Liver (tissue), 10 donors: ENCODE measurements at places on chromosomes 3 and 15. TPM values are rescaled to one million over a fixed set of nuclear protein-coding genes. Genes with fewer than 3 reads are reported as not detected.

- no peaks in the 10 kb centered on the region for H3K36me3 ChIP-seq
- no peaks in the 10 kb centered on the region for H3K27me3 ChIP-seq
- no peak overlapping the region for H3K27ac ChIP-seq
- no peaks in the 10 kb centered on the region for H3K4me1 ChIP-seq
Measured at GRCh38 chr3:95434491-95434890, 1371.6 kb downstream of the NSUN3 start.

DNA sequence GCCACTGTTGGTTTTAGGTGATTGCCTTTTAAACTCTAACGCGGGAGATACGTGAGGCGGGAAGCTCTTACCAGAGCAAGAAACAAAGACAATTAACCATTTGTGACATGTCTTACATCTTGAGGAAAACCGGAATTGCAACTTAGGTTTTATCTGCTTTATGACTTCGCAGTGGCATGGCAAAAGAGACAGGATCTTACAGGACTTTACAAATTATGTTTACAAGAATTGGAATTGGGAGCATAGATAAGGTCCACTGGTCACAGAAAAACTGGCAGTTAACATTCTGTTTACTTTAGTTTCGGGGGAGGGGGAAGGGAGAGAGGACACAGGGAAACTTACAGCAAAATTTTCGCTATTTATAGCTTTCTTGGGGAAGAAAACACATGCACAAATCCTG lies 1119.6 kb downstream of the ZPLD1 start:
- no peak for DNase-seq
- no peaks in the 10 kb centered on the region for H3K4me1 ChIP-seq
- no peak overlapping the region for H3K27ac ChIP-seq
- no peaks in the 10 kb centered on the region for H3K36me3 ChIP-seq

- no peak for DNase-seq
- no peak overlapping the region for H3K4me3 ChIP-seq
- no peak overlapping the region for H3K27ac ChIP-seq
- no peaks in the 10 kb centered on the region for H3K27me3 ChIP-seq
- H3K36me3 ChIP-seq: no peaks in the 10 kb centered on the region
Measured at GRCh38 chr3:142021127-142021526, 128.2 kb downstream of the TFDP2 start.

DHX36 gene
- total RNA-seq: 26.7 TPM

DNA sequence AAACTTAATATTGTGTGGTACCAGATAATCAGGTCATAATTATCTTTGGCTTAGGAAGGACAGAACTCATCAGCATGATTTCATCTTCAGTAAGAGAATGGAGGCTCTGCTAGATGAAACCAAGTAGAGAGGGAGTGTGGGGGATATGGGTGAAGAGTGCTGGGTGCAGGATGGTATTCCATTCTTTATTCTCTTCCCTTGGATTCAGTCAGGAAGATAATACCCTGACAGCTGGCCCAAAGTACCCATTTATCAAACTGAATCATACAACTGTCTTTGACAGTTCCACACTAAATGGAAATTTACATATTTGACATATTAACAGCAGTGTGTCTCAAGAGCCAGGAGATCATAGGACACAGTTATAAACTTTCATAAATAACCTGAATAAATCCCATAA lies 44.7 kb downstream of the GOLIM4 start:
- H3K27me3 ChIP-seq: no peaks in the 10 kb centered on the region
- H3K4me1 ChIP-seq: peaks cover 3% of the 10 kb centered on the region
- H3K36me3 ChIP-seq: no peaks in the 10 kb centered on the region
- H3K4me3 ChIP-seq: no peak overlapping the region
- no peak overlapping the region for H3K27ac ChIP-seq

CCR4 gene
- total RNA-seq: 0.25 TPM

- no peaks in the 10 kb centered on the region for H3K4me1 ChIP-seq
- no peak overlapping the region for H3K4me3 ChIP-seq
Measured at GRCh38 chr15:101070502-101071273, 151.5 kb downstream of the LRRK1 start.

APOD gene
- 0.33 TPM for total RNA-seq

TM4SF18 gene
- total RNA-seq: 12.6 TPM

DNA sequence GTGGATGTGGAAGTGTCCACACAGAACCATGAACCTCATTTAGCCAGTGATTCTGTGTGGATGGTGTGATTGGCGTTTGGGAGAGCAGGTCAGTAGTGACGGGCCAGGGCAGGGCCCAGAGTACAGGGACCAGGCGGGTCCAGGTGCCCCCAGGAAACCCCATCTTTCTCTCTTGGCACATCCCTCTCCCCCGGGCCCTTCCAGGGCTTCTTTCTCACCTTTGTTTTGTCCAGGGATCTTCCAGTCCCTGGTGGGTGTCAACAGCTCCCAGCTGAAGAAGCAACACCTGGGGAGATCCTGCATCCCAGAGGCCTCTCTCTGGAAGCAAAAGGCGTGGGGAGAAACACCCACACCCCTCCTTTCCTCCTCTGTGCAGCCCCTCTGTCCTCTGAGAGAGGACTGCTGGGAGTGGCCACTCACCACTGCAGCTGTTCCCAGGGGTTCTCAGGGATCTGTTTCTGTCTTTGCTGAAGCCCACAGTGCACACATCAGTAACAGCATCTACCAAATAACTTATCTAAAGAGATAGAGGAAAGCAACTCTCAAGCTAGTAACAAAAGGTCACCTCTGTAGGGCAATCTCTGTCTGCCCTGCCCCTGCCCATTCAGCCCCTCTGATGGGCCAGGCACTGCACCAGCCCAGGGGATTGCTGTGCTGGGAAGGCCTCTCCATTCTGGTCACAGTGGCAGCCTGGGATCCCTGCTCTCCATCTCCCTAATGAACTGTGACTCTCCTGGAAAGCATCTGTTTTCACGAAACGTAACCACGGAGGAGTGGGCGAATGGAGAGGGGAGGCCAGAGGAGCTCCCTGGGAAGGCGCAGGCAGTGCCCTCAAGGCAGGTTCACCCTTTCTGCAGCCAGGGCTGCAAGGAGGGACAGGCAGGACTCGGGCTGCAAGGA lies 98.3 kb upstream of the ALDH1A3 start:
- H3K4me3 ChIP-seq: no peak overlapping the region
- no peak overlapping the region for H3K27ac ChIP-seq
- H3K36me3 ChIP-seq: no peaks in the 10 kb centered on the region

GRCh38 chr3:43505351-43505750 lies 116.5 kb downstream of the ANO10 start:
- H3K36me3 ChIP-seq: no peaks in the 10 kb centered on the region
- H3K4me3 ChIP-seq: no peak overlapping the region
- no peak overlapping the region for H3K27ac ChIP-seq
- H3K4me1 ChIP-seq: no peaks in the 10 kb centered on the region
- H3K27me3 ChIP-seq: no peaks in the 10 kb centered on the region

GRCh38 chr15:21260966-21261395 lies 179.3 kb downstream of the POTEB3 start:
- no peak overlapping the region for H3K27ac ChIP-seq
- H3K27me3 ChIP-seq: no peaks in the 10 kb centered on the region
- H3K4me1 ChIP-seq: no peaks in the 10 kb centered on the region
- no peaks in the 10 kb centered on the region for H3K36me3 ChIP-seq

IL5RA gene
- total RNA-seq: 0.08 TPM

DNA sequence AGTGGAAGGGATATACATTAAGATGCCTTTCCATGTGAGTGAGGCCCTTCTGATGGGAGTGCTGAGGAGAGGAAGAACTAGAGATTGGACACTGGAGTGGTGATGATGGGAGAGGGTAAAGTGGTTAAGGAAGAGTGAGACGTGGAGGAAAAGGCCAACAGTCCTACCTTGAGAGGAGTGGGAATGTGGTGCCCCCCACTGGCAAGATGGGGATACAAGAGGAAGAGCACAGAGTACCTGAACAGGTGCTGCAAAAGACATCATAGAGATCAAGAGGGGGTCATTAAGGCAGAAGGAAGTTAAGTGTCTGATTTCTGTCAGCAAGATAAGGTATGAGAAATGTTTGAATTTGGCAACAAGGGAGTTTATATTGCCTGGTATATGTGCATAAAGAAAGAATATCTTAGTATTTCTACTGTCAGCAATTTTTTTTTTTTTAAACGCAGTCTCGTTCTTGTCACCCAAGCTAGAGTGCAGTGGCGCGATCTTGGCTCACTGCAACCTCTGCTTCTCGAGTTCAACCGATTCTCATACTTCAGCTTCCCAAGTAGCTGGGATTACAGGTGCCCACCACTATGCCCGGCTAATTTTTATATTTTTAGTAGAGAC lies 34.0 kb downstream of the ARIH2 start:
- H3K27me3 ChIP-seq: no peaks in the 10 kb centered on the region
- DNase-seq: peak; percentile 48
- H3K27ac ChIP-seq: no peak overlapping the region
- no peak overlapping the region for H3K4me3 ChIP-seq
- H3K4me1 ChIP-seq: no peaks in the 10 kb centered on the region

THSD4 gene
- 11.5 TPM for total RNA-seq

- H3K27me3 ChIP-seq: no peaks in the 10 kb centered on the region
- H3K36me3 ChIP-seq: no peaks in the 10 kb centered on the region
- no peak overlapping the region for H3K4me3 ChIP-seq
- DNase-seq: no peak
- H3K27ac ChIP-seq: no peak overlapping the region
Measured at GRCh38 chr3:113263778-113264177, 52.4 kb downstream of the BOC start.

GRCh38 chr3:38101811-38102443 lies 35.0 kb downstream of the ACAA1 start:
- no peak for DNase-seq
- H3K4me3 ChIP-seq: no peak overlapping the region
- H3K27me3 ChIP-seq: no peaks in the 10 kb centered on the region
- no peaks in the 10 kb centered on the region for H3K4me1 ChIP-seq
- H3K27ac ChIP-seq: no peak overlapping the region

SLC22A14 gene
- total RNA-seq: 0.17 TPM

DNA sequence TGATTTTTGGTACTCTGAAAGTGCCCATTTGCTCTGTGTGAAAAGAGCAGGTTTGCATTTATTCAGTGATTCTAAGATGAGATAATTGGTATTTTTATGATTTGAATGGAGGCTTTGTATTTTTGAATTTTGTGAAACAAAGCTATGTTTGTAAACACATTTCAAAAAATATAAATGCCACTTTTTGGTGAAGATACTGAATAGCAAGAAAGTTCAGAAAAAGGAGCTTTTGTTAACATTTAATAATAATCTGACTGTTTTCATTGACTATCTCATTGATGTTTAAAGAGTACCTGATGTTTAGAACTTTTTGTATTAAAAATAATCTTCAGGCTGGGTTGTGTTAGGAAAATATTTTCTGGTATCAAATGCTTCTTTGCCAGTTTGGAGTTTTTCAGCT lies 23.7 kb downstream of the TCF12 start:
- no peak overlapping the region for H3K4me3 ChIP-seq
- no peaks in the 10 kb centered on the region for H3K27me3 ChIP-seq
- peaks cover 5% of the 10 kb centered on the region for H3K4me1 ChIP-seq
- DNase-seq: no peak
- no peak overlapping the region for H3K27ac ChIP-seq
- no peaks in the 10 kb centered on the region for H3K36me3 ChIP-seq

- DNase-seq: no peak
- no peak overlapping the region for H3K4me3 ChIP-seq
- H3K36me3 ChIP-seq: no peaks in the 10 kb centered on the region
- H3K27ac ChIP-seq: no peak overlapping the region
Measured at GRCh38 chr3:54549607-54550220, 378.1 kb downstream of the LRTM1 start.

PSMD2 gene
- 213 TPM for total RNA-seq

DNA sequence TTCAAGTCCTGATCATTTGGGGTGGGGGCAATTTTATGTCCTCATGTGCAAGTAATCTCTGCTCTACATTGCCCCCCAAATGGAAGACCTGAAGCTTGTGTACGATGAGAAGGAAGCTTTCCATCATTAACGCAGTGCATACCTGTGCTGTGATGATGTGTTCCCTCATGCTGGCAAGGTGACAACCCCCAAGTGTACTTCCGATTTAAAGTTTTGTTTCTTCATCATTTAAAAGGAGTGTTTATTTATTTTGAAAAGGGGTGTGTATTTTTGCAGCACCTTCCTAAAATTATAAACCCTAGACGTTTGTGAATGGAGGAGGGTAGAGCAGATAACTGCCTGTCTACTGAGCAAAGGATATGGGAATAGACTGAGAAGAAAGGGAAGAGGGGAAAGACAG lies 45.3 kb downstream of the C2CD4A start:
- H3K4me3 ChIP-seq: no peak overlapping the region
- H3K27me3 ChIP-seq: no peaks in the 10 kb centered on the region

DNA sequence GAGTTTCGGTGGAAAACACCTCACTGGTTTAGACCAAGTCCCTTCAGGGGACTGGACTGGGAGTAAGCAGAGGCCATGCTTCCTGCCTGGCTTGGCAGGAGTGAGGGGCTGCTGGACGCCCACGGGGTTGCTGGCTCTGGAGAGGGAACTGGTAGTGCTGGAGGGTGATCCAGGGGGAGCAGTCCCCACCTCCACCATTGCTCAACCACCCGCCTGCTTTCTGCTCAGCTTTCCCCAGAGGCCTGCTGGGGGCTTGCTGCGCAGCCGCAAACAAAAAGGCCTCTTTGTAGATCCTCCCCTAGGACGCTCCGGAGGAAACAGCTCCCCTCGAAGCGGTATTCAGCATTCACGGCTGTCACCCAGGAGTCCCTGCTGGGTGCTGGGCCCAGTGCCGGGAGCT lies 33.5 kb downstream of the EBLN2 start:
- H3K36me3 ChIP-seq: no peaks in the 10 kb centered on the region
- H3K27ac ChIP-seq: no peak overlapping the region
- no peak overlapping the region for H3K4me3 ChIP-seq
- no peaks in the 10 kb centered on the region for H3K27me3 ChIP-seq
- H3K4me1 ChIP-seq: no peaks in the 10 kb centered on the region
- DNase-seq: no peak

- H3K27ac ChIP-seq: no peak overlapping the region
- no peaks in the 10 kb centered on the region for H3K4me1 ChIP-seq
- no peaks in the 10 kb centered on the region for H3K36me3 ChIP-seq
Measured at GRCh38 chr3:54165865-54166264, 43.5 kb downstream of the CACNA2D3 start.

ISLR2 gene
- total RNA-seq: not detected

DNA sequence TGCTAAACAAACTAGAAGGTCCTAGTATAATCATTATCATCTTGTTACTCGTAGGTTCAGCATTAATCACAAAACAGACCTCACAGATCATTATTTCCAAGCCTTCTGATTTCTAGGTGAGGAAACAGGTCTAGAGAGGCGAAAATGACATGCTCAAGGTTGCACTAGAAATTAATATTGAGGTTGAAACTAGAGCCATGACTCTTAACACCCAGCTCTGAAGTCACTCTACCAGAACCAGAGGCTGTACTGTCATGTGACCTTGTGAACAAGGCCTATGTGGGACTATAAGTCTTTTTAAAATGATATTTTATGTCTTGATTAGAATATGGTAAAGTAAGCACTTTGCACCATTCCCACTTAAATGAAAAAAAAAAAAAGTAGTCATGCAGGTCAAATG lies 23.8 kb upstream of the FGF12 start:
- DNase-seq: no peak
- no peak overlapping the region for H3K27ac ChIP-seq
- H3K4me3 ChIP-seq: no peak overlapping the region
- H3K27me3 ChIP-seq: no peaks in the 10 kb centered on the region

EIF4E3 gene
- 1.5 TPM for total RNA-seq

GRCh38 chr15:40932156-40932555 lies 3.0 kb downstream of the DLL4 start:
- H3K4me1 ChIP-seq: peaks cover 27% of the 10 kb centered on the region
- no peaks in the 10 kb centered on the region for H3K27me3 ChIP-seq
- H3K27ac ChIP-seq: no peak overlapping the region

LTF gene
- total RNA-seq: 14.7 TPM

CORO2B gene
- 0.50 TPM for total RNA-seq
